CD4-positive, alpha-beta T cell treated with Interleukin-4 for 1 hour (primary cell): ENCODE measurements at places on chromosomes 5 and 9.

DNA sequence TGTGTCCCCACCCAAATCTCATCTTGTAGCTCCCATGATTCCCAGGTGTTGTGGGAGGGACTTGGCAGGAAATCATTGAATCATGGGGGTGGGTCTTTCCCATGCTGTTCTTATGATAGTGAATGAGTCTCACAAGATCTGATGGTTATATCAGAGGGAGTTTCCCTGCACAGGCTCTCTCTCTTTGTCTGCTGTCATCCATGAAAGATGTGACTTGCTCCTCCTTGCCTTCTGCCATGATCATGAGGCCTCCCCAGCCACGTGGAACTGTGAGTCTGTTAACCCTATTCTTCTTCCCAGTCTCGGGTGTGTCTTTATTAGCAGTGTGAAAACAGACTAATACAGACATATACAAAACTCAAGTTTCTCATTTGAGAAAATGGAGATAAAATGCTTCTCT lies 139.3 kb downstream of the FBXL7 start:
- DNase-seq = no peak

DNA sequence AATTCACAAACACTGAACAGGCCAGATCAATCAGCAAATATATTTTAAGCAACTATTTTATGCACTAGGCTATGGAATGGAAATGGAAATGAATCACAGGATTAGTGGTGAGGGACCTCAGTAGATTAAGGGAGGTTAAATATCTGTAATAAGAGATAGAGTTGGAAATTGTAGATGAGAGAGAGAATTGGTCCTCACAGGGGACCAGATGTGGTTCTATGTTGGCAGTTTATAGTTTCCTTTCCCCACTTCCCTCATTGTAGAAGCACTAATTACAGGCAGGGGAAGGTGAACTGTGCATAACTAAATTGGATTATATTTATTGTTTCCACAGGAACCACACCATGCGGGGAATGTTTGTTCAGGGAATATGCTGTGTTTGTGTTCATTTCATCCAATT lies 496.2 kb downstream of the ARHGEF28 start:
- DNase-seq = no peak

- no peak for DNase-seq
Measured at GRCh38 chr5:87195104-87195591, 72.5 kb upstream of the RASA1 start.

GRCh38 chr9:130682421-130683121 lies 11.0 kb upstream of the EXOSC2 start:
- DNase-seq = peak; percentile 57

GRCh38 chr9:37290940-37291485 lies 131.5 kb upstream of the GRHPR start:
- no peak for DNase-seq

GRCh38 chr9:5577225-5577624 lies 51.7 kb upstream of the RIC1 start:
- no peak for DNase-seq

DNA sequence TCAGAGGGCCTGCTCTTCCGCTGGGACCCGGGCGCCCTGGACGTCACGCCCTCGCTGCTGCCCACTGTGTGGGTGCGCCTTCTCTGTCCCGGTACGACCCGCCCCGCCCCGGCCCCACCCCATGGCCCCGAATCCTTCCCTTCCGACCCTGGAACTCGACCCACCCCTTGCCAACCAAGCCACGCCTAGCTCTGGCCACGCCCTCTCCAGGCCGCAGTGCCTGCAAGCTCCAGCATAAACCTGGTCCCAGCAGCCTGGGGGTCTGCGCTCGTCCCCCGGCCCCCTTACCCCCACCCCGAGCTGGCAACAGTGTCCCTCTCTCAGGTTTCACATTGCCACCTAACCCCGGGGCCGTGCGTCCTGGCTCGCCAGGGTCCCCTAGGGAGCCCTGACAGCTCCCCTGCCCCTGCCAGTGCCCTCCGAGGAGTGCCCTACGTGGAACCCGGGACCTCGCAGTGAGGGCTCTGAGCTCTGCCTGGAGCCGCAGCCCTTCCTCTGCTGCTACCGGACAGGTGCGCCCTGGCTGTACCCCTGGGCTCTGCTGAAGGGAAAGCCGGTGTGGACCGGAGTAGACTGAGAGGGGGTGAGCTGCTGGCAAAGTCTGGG lies 3.4 kb downstream of the ADGRD2 start:
- DNase-seq = no peak

DNA sequence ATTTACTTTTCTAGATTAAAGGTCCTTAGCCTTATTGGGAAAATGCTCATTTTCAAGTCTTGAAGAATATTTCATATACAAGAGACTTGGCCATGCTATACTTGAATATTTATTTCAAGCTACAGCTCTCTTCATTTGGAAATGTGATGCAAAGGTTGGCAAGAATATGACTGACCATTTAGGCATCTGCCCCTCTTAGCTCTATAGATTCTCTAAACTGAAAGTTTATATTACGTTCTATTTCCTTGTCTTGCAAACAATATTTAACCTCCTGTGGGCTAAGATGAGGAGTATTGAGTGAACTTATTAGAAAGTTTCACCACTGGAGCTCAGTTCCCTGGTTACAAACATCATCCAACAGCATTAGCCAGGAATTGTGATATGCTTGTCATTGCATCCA lies 593.1 kb downstream of the MAT2B start:
- DNase-seq = no peak

GRCh38 chr5:6212244-6212643 lies 166.1 kb downstream of the MED10 start:
- no peak for DNase-seq

- peak; percentile 57 for DNase-seq
Measured at GRCh38 chr5:74579215-74579614, 61.3 kb downstream of the ENC1 start.

- no peak for DNase-seq
Measured at GRCh38 chr9:108861464-108861863, 602 bp upstream of the ACTL7A start.

GRCh38 chr9:2691212-2691611 lies 26.1 kb upstream of the KCNV2 start:
- DNase-seq = no peak

DNA sequence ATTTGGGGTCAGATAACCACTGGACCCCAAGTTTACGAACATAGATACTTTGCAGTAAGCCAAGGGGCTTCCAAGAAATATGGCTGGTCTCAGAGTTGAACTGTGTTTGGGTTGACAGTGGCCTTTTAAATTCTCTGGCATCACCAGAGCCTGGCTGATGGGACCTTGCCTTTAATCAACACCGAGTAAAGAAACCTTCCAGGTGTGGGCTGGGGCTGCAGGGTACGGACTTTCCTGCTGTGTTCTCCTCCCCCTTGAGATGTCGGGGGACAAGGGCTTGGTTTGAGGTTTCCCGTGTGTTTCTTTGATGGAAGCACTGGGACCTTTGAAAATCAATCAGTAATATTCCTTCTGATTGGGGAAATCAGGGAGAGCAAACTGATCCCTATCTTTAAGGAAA lies 140.1 kb downstream of the MTX3 start:
- DNase-seq = no peak

DNA sequence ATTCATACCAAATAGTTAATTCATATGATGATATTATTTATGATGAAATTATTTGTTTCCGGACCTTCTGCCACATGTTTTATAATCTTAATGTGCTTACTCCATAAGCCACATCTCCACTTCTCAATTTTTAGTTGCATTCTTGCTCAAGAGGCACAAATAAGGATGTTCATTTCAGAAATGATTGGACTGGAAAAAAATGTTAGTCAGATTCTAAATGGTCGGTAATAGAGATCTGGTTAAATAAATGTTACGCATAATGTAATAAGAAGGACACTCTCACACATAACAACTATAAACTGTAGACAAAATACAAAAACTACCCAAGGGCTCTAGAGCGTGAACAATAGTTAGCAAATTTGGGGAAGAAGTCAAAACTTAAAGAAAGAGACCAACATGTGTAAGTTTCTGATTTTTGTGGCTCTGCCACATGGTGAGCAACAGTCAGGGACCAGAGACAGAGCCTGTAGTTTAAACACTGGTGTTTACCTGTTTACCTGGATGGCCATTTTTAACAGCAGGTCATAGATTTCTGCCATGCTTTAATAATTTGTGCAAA lies 554.3 kb upstream of the CLINT1 start:
- no peak for DNase-seq

GRCh38 chr5:151199581-151200185 lies 24.2 kb downstream of the CCDC69 start:
- no peak for DNase-seq

- DNase-seq = no peak
Measured at GRCh38 chr5:32551865-32552264, 33.5 kb upstream of the SUB1 start.

DNA sequence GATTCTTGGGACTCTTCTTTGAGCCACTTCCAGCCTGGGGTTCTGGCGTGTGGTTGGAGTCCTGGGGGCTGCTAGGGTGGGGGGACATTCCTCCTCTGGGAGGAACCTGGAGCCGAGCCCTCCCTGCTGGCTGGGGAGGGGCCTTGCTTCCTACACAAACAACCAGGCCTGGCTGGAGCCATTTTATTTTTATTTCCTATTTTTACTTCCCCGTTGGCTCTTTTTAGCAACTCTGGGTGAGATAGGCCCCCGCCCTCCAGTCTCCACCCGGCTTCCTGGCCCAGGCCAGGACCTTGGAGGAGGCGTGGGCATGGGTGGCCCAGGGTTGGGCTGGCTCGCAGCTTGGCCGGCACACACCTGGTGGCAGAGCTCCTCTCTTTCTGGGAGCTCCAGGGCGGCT lies 15.1 kb downstream of the RXRA start:
- no peak for DNase-seq

- no peak for DNase-seq
Measured at GRCh38 chr9:114720086-114720676, 38.2 kb upstream of the TEX48 start.

DNA sequence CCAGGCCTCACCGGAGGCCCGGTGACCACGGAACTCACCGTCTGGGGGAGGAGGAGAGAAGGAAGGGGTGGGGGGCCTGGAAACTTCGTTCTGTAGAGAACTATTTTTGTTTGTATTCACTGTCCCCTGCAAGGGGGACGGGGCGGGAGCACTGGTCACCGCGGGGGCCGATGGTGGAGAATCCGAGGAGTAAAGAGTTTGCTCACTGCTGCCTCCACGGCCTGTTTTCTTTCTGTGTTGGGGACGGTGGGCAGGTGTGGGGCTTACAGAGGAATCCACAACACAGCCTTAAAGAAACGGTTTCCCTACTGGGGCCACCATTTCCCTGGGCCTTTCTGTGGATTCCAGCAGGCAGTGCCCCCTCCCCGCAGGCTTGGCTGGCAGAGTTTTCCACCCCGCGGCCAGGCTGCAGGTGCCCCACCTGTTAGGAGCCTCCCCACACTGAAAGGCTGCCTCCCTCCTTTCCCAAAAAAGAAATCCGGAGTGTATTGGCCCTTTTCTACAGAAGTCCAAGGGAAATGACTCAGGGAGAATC lies 80.8 kb downstream of the NTNG2 start:
- DNase-seq = no peak

- no peak for DNase-seq
Measured at GRCh38 chr9:20111173-20111843, 322.5 kb upstream of the SLC24A2 start.

DNA sequence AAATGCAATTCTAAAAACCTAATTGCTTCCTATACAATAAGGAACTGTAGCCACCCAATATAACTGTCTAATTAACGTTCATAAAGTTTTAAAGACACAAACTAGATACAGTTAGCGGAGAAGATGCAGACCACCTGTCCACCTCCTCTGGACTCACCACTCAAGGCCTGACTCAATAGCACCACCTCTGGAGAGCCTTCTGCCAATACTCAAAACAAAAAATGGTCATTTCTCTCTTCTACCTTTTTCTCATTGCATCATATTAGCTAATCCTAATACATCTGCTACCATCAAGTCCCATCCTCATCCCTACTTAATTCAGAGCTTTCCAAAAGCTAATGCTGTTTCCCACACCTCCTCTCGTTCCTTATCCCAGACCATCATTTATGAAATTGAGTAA lies 159.9 kb downstream of the MLLT3 start:
- DNase-seq = no peak

DNA sequence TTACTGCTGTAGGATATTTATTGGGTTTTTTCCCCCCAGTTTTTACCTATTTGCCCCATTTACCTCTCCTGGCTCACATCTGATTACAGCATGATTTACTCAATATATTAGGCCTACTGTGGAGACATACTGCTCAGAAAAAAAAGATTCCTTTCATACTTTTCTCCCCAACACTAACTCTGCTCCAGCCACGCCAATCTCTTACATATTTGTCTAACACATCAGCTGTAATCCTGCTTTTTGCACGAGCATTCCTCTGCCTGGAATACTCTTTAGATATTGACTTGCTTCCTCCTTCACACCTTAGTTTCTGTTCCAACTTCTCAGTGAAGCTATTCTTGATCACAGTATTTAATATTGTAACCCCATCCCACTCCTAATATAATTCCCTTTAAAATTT lies 158.1 kb upstream of the VCAN start:
- DNase-seq = no peak

DNA sequence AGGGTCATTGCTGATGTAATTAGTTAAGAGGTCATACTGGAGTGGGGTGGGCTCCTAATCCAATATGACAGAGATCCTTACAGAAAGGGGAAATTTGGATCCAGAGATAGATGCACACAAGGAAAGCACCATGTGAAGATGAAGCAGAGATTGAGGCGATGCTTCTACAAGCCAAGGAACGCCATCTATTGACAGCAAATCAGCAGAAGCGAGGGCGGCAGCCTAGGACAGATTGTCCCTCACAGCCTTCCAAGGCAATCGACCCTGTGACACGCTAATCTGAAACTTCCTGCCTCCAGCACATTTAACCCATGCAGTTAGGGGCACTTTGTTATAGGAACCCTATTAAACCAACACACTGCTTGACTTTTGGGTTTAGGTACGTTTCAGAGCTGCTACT lies 285.1 kb upstream of the DAP start:
- DNase-seq = no peak

DNA sequence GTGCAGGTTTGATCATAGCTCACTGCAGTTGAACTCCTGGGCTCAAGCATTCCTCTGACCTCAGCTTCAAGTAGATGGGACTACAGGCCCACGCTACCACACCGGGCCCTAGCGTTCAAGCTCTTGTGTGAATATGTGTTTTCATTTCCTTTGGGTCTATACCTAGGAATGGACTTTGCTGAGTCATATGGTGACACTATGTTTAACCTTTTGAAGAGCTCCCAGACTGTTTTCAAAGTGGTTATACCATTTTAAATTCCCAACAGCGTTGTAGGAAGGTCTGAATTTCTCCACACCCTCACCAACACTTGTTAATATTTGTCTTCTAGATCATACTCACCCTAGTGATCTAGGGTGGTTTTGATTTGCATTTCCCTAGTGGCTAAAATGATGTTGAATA lies 33.5 kb downstream of the FAF2 start:
- DNase-seq = no peak

DNA sequence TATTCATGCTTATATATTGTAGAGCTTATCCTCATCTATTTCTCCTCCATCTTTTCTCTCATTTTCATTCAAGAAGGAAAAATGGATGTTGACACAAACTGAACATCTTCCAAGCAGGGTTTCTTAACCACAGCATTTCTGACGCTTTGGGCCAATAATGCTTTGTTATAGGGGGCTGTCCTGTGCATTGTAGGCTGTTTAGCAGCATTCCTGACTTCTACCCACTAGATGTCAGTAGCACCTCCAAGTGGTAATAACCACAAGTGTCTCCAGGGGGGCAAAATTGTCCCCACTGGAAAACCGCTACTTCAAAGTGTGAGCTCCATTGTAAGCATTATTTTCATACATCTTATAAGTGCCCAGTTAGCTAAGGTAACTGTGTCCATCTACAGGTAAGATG lies 2.6 kb upstream of the TXNDC8 start:
- no peak for DNase-seq
